Nephron progenitor cell (in vitro differentiated cells): ENCODE measurements at places on chromosomes 11 and 22.

DNA sequence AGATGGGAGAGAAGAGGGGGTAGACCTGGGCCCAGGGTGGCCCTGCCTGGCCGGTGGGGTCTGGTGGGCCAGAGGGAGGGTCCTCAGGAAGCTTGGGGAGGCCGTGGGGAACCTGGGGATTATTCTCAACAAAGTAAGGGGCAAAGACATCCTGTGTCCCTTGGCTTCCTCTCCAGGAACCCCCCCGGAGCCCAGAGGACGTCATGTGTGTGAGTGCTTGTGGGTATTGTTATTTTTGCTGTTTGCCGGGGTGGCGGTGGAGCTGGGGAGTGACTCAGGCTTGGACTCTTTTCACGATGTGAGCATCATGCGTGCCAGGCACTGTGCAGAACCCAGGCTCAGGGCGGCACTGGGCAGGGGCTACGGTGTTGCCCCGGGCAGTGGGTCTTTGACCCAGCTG lies 982 bp upstream of the SHANK3 start:
- no peak for DNase-seq

DNA sequence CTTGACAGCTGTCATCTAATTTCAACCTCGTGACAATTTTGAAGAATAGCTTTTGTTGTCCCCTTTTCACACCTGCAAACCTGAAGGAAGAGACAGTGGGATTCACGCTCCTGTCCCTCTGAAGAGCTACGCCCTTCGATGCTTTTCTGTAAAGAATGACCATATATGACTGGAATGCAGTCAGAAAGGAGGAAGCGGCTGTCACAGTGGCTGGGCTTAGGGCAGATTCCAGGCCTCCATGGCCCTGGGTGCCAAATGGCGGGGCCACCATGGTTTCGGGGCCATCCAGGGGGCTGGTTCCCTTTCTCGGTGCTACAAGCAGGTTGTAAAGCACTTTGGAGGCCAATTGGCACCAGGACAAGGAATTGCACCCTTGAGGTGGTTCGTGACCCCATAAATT lies 22.2 kb upstream of the FGF19 start:
- DNase-seq: no peak

DNA sequence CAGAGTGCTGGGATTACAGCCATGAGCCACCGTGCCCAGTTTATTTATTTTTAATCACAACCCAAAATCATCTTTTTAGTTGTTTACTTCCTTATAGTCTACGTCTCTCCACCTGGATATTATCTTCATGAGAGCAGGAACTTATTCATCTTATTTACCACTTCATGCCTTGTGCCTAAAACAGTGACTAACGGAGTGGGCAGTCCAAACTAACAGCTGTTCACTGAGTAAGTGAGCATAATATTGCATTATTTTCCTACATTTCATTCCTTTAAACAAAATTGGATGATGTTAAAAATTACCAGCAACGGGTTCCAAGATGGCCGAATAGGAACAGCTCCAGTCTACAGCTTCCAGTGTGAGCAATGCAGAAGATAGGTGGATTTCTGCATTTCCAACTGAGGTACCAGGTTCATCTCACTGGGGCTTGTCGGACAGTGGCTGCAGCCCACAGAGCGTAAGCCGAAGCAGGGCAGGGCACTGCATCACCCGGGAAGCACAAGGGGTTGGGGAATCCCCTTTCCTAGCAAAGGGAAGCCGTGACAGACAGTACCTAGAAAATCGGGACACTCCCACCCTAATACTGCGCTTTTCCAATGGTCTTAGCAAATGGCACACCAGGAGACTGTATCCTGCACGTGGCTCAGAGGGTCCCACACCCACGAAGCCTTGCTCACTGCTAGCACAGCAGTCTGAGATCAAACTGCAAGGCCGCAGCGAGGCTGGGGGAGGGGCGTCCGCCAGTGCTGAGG lies 14.1 kb downstream of the TMEM123 start:
- no peak for DNase-seq

DNA sequence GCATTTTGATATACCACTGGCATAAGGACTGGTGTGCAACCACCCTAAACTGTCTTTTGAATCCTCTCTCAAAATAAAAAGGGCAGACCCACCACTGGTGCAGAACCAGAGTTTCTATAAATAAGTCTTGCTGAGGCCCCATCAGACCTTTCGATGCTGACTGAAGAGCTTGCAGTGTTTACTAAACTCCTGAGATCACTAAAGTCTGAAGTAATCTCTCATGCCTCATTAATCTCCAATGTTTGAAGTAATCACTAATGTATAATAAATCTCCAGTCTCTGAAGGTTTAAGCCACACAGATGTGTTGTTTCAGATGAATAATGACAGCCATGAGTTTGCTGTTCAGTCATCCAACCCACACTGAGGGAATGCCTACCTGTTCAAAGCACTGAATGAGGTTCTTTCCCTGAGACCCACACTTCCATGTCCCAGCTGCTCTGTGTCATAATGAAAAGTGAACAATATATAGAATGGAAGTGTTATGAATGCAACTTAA lies 50.6 kb upstream of the DEUP1 start:
- DNase-seq: peak; percentile 18

- no peak for DNase-seq
Measured at GRCh38 chr22:37224757-37225420, 12.6 kb upstream of the SSTR3 start.

DNA sequence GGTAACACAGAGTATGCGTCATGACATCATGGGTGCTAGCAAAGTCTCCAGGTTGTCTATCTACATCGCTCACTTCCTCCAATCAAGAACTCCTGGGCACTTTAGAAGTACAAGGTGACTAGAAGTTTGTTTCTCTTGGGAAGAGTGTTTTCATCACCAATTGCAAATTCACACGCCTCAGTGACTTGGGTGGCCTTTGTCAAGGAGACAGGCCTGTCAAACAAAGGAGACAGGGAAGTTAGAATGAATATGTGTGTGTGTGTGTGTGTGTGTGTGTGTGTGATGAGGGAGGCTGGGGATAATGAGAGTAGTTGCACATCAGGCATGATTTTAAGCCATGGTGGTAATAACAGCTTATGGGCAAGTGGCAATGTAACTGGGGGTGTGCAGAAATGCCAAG lies 953.2 kb downstream of the OPCML start:
- no peak for DNase-seq
